ENCODE measurements at places on chromosomes 4 and X.
A peak's percentile ranks its signal among the peaks of the same experiment; 100 is the strongest.

- DNase-seq, result no peak
These were observed 44.5 kb downstream of the TRIM2 start for GRCh38 chr4:153248641-153249198.

DNA sequence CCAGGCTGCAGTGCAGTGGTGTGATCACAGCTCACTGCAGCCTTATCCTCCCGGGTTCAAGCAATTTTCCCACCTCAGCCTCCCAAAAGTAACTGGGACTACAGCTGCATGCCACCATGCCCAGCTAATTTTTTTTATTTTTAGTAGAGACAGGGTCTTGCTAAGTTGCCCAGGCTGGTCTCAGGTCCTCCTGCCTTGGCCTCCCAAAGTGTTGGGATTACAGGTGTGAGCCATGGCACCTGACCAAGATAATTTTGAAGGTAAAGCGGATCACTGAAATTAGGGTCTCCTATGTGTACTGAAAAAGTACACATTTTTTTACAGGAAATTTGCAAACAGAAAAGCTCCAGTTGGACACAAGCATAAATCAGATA, 4.8 kb downstream of the SAT1 start:
- no peak for DNase-seq

GRCh38 chrX:46648660-46649059, 75.1 kb downstream of the CHST7 start:
- no peak for DNase-seq

GRCh38 chrX:20668550-20668949, 401.8 kb upstream of the RPS6KA3 start:
- no peak for DNase-seq

DNA sequence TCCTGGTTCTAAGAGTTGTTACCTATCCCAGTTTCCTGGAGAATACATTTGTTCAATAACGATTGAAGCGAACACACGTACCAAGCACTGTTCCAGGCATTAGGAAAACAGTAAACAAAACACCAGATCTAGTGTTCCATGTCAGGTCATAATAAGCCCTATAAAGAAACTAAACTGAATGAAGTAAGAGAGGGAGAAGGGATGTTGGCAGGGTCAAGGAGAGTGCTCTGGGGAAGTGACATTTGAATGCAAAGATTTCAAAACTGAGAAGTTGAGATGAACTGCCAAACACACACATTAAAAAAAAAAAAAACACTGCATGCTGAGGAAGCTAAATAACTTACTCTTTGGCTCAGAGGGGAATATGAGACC, 14.4 kb upstream of the ENAM start:
- no peak for DNase-seq

GRCh38 chr4:55409468-55410171, 13.9 kb downstream of the TMEM165 start:
- DNase-seq, result no peak

DNA sequence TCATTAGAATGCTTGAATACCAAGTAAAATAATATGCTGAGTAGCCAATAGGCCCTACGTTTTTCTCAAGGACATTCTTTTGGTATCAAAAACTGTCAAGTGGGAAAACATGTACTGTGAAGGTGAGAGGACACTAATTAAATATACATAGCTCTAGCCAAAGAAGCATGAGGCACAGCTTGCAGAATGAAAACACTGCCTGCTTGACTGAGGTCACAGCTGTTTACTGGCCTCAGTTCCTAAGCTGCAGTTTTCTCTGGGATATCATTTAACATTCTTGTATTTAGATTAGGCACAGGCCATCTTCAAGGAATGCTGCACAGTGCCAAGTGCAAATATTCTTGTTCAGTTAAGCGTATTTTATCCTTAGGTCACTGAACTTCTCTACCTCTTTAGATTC, 78.6 kb downstream of the NAP1L3 start:
- DNase-seq, result no peak

DNA sequence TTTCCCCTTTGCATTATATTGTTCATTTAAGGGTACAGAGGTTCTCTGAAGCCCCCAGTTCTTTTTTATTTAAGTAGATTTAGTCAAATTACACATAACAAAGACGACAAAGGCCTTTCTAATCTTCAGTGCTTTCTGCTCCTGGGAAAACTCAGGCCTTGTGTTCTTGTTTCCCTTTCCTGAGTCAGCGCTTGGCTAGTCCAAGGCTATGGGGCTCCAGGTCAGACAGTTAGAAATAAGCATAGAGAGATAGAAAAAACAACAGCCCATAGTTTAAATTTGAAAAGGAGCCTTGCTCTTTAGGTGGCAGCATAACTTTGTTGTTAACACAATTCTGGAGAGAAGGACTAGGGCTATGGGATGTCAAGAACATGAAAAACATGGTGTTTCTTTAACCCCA, 97.3 kb downstream of the PPP1R2C start:
- no peak for DNase-seq

DNA sequence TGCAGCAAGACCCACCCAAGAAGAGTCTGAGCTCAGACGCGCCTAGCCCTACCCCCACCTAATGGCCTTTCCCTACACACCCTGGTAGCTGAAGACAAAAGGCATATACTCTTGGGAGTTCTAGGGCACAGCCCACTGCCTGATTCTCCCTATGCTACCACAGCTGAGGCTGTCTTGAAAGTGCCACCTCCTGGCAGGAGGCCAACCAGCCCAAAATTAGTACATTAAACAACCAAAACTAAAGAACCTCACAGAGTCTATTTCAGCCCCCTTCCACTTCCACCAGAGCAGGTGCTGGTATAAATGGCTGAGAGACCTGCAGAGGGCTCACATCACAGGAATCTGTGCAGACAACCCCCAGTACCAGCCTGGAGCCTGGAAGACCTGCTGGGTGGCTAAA, 119.1 kb downstream of the HMGN5 start:
- DNase-seq, result no peak

DNA sequence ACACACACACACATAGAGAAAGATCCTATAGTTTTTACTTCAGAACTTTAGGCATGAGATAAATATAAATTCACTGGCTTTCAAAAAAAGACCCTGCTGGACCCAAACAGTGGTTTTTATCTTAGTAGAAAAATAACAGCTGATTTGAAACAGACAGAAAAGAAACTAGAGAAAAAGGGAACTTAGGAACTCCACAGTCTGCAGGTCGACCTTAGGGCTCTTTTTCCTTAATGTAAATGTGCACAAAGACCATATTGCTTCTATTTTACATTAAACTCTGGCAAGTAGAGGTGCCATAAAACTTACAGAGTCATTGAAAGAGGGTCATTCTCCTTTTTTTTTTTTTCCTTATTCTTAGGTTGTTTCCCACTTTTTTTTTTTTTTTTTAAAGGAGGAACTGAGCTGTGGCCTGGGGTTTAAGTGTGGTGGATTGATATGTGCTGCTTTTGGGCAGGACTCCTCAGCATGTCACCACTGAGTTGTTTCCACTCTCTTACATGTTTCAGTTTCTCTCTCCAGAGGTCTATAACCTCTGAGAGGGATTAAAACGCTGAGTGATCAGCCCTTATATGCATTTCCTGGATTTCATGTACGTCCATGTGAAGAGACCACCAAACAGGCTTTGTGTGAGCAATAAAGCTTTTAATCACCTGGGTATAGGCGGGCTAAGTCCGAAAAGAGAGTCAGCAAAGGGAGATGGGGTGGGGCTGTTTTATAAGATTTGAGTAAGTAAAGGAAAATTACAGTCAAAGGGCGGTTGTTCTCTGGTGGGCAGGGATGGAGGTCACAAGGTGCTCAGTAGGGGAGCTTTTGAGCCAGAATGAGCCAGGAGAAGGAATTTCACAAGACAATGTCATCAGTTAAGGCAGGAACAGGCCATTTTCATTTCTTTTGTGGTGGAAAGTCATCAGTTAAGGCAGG, 70.8 kb upstream of the PACRGL start:
- DNase-seq, result no peak

DNA sequence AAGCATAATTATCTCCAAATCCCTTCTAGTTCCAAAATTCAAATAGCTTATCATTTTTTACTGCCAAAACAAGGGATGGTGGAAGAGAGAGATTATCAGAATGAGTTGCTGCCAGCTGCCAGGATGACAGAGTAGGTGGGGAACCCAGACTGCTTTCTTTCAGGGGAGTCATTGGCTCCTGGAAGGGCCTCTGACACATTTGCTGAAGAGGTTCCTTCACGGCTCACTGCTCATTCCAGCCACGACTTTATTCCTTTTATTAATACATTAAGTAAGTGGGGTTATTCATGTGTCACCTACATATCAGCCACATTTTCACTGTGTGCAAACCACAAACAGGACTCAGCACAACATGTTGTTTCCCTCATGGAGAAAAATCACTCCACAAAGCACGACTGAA, 12.7 kb upstream of the SMIM43 start:
- no peak for DNase-seq

DNA sequence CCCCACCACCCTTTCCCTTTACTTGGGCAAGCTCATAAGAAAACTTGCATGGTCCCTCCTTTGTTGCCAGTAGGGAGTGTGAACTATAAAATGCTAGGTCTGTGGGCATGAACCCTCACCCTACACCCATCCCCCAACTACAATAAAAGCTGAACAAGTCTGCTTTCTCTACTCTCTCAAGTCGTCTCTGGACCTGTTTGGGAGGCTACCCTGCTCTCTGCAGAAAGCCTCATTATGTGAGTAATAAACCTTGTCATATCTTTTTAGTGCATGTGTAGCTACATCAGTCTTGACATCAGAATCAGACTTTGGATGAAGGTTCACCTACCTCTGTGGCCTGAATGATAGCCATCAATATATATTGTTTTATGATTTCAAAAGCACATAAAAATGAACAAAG, 155.4 kb upstream of the FAM241A start:
- no peak for DNase-seq

- no peak for DNase-seq
These were observed 313.1 kb downstream of the CBLL2 start for GRCh38 chrX:22585831-22586230.

GRCh38 chr4:73859614-73860088, 6.6 kb downstream of the PF4V1 start:
- DNase-seq, result no peak

- peak; percentile 34 for DNase-seq
These were observed 48.2 kb upstream of the H2AZ1 start for GRCh38 chr4:99998062-99998867.

- DNase-seq, result no peak
These were observed 8.6 kb upstream of the PDHA1 start for GRCh38 chrX:19334945-19335626.

- no peak for DNase-seq
These were observed 33.7 kb downstream of the ARHGAP24 start for GRCh38 chr4:85508654-85509053.

DNA sequence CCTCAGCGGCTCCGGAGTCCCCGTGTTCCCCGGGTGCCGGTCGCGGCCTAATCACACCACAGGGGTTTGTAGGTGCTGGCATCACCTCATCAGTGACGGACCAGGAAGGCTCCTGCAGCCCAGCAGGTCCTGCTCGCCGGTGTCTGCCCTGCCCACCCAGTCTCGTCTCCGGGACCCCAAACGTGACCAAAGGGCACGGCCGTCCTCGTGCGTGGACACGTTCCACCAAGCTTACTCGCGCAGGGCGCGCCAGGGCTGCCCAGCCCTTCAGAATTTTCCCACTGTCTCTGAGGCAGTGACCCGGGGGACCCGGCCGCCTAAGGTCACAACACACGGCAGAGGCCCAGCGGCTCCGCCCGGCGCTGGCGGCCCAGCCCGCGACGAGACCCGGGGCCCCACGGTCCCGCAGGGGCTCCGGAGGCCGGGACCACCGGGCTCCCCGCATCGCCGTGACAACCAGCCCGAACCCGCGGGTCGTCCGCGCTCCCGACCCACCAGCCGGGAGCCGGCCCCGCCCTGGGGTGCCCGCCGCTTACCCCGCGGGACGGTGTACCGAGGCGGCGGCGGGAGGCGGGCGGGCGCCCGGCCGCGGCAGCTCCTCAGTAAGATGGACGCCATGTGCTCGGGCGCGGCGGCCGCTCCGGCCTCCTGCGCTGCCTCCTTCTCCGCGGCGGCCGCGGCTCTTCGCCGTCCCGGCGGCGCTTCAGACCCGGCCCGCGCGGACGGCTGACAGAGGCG, 454 bp downstream of the LETM1 start:
- DNase-seq, result no peak

DNA sequence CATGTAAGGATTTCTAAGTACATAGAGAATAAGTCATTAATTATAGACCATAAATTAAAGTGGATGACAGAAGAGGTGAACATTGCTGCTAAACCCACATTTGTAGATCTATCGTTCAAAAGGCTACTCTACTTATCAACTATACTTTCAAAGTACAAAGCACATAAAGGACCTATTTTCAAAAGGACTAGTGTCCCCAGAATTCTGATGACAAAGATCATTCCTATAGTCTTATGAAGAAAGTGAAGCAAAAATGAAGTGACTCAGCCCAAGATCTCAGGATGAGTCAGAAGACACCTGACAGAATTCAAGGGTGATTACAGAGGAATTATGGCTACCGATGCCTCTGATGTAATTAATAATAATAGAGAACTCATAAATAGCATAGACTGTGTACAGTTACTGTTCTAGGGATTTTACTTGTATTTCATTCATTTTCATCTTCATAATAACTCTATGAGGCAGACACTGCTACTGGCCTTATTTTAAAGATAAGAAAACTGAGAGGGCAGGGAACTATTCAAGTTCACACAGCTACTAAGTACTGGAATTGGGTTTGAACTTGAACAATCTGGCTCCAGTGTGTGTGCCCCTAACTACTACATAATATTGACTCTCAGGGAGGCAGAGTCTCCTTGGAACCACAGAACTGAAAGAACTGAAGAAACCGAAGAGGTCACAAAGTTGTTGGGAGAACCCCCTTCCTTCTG, 17.1 kb downstream of the USP46 start:
- DNase-seq, result peak; percentile 70

- DNase-seq, result no peak
These were observed 277.1 kb upstream of the ADGRL3 start for GRCh38 chr4:60923075-60923474.

- no peak for DNase-seq
These were observed 5.1 kb downstream of the RAB33B start for GRCh38 chr4:139458999-139459398.

DNA sequence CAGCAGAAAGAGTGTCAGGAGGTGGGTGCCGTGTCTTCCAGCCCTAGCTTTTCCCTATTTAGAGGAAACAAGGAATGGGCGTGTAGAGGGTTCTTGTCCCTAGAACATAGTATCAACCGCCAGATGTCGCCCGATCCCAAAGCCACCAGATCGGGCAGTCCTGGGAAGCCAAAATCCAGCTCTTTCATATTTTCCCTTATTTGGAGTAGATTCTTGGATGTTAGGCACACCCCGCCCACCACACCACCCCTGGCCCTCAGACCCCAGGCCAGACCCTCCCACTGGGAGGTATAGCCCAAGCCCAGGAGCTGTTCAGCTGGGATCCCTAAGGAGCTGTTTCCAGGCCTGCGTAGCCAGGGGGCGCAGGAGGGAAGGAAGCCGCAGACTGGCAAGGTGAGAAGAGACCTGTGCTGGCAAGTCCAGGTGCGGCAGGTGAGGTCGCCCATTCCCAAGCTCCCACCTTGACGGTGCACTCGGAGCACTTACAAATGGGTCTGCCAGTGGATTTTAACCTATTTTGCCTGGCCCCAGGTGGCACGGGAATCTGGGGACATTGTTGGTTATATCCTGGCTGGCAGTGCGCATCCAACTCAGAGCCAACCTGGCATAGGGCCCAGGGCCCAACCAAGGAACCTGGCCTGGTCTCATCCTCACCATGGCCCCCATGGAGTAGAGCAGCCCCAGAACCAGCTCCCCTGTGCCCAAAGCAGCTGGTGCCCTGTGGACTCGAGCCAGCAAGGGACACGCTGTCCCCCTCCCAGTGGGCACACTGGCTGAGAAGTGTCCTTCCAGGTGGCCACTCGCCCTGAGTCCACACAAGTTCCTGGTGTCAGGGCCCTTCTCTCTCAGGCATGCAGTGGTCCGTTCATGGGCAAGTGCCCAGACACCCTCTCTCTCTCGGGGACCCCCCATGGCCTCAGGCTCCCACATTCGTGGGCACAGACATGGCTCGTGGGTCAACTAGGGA, 811 bp downstream of the FLNA start:
- DNase-seq, result peak; percentile 52
